ENCODE measurements at places on chromosomes 12 and 14. TPM values are rescaled to one million over a fixed set of nuclear protein-coding genes. Genes with fewer than 3 reads are reported as not detected.

ITPK1 gene
- 25.0 TPM for total RNA-seq

KLRG1 gene
- total RNA-seq: under 0.01 TPM

GRCh38 chr12:9244894-9245293 lies 36.7 kb upstream of the PZP start:
- DNase-seq: no peak

GRCh38 chr12:88946372-88946997 lies 366.2 kb upstream of the KITLG start:
- no peak for DNase-seq

EFS gene
- 9.8 TPM for total RNA-seq

EPYC gene
- 1.8 TPM for total RNA-seq

GRCh38 chr12:123499332-123499731 lies 34.2 kb downstream of the RILPL1 start:
- DNase-seq: no peak

STON2 gene
- total RNA-seq: 49.6 TPM

GRCh38 chr14:64923015-64923414 lies 8.8 kb downstream of the CHURC1 start:
- DNase-seq: no peak

DDX23 gene
- total RNA-seq: 48.6 TPM

CPNE8 gene
- 23.9 TPM for total RNA-seq

ANO4 gene
- not detected for total RNA-seq

KMT2D gene
- 28.6 TPM for total RNA-seq

DNA sequence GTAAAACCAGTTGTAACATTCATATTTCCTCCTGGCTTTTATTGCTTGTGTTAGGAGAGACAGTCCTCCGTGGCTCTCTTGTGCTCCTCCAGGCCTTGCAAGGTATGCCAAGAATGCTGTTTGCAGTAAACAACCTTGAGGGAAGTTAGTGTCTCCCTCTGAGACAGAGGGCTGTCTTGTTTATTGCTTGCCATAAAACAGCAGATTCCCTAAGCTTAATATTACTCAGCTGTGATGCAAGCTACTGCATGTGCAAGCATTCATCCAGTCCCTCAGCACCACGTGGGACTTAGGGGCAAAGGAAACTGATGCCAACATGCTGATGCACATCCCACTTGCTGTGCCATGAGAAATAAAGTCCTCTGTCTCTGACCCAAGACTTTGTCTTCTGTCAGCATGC lies 6.6 kb downstream of the POMT2 start:
- DNase-seq: peak; percentile 91

AKAP5 gene
- total RNA-seq: 0.59 TPM

DNA sequence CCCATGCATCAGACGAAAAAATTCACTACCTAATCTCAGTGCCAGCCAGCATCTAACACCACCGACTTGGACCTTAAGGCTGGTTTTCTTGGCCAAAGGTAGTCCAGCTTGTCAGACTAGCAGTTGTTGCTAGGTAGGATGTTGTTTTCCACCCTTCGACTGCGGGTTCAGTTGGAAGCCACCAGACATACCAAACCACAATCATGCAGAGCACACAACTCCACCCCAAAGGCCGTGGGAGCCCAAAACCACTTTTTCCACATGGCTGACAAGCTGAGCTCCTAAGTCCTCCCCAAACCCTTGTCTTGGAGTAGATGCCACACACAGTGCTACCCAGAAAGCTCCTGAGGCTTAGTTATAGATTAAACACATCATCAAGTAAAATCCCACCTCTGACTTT lies 46.8 kb downstream of the LRIG3 start:
- no peak for DNase-seq

DNA sequence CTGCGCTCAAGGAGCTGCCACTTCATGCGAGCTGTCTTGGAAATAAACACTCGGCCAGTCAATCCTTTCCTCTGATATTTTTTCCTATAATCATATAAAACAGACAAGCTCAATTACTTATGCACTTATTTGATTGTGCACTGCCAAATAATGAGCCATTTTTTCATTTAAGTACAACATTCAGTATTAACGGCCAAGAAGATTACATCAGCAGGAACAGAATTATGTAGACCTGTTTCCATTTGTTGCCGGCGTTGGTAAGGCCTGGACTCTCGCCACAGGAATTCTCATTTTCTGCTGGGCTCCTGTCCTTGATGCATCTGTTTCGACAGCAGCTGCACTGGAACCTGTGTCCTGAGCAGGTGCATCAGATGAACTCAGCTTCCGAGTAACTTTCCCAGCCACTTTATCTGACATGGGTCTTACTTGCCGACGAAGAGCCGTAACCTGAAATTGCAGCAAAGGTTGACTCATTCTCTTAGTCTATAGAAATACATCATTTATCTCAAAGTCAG lies 110.2 kb downstream of the KIF21A start:
- DNase-seq: no peak

DNA sequence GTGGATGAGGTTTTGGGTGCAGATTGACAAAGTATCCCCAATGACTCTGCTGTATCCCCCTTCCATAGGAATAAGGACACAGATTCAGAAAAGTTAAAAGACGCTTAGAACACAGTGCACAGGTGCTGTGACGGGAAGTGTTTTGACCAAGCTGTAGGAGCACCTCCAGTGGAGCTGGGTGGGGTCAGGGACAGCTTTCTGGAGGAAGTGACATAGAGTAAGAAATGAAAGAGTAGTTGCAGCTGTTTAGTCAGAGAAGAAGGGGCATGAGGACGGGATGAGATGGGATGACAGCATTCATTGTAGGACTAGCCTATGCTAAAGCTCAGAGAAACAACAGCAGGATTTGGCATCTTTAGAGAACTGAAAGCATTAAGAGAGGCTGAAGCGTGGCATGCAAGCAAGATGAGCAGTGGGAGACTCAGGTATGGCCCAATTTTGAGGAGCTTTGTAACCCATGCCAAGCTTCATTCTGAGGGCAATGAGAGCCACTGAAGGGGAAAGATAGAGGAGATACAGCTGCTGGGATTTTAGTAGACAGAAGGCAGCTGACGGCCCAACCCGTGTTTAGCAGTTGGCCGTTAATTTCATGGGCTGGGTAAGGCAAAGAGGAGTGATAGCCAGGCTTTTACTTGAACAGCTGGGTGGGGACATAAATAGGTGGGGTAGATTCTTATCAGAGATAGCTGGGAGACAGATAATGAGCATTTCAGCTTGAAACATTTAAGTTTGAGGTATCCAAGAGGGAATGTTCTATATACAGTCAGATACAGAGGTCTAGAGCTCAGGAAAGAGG lies 131.8 kb upstream of the KRAS start:
- DNase-seq: no peak

DNA sequence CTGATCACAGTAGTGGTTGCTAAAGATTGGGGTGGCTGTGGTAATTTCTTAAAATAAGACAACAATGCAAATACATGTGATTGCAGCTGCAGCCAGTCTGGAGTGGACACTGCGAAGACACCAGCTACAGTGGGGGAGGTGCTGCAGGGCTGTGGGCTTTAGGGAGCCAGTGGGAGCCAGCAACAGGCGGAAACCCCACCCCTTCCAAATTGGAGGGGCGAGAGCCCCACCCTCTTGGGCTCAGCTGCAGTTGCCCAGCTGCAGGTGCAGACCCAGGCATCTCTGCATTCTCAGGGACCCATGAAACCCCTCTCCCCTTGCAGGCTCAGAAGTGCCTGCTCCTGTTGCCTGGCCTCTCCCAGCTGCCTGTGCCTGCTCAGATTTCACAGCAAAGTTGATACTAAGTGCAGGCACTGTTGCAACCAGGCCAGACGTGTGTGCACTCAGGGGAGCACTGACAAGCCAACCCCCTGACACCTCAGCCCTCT lies 104.8 kb downstream of the MYF5 start:
- DNase-seq: no peak
